ENCODE measurements at places on chromosomes 5 and 9.

GRCh38 chr5:135869276-135869675, 26.4 kb downstream of the IL9 start:
- no peak for DNase-seq

- DNase-seq, result no peak
Observed at GRCh38 chr9:122340161-122340560, 30.7 kb upstream of the PTGS1 start.

GRCh38 chr5:154368041-154368800, 77.6 kb upstream of the SAP30L start:
- DNase-seq, result no peak

GRCh38 chr5:41892031-41892430, 12.1 kb upstream of the RIMOC1 start:
- DNase-seq, result no peak

DNA sequence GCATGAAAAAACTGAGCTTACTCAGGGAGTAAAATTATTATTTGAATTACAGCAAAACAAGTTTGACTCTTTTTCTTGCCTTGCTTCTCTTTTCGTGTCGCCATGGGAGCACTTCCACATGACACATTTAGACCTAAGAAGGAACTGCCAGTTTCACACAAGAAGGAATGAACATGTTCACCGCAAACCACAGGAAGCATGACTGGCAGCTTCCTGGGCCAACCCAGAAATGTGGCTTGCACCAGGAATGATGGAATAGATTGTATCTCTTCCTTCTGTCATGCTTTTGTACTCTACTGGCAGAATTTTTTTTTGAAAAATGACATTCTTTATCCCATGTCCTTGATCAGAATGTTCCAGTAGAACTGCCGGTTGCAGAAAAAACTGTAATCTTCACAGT, 32.9 kb upstream of the MAN2A1 start:
- DNase-seq, result no peak

- no peak for DNase-seq
Observed at GRCh38 chr5:106600803-106601202, 1069.9 kb downstream of the EFNA5 start.

DNA sequence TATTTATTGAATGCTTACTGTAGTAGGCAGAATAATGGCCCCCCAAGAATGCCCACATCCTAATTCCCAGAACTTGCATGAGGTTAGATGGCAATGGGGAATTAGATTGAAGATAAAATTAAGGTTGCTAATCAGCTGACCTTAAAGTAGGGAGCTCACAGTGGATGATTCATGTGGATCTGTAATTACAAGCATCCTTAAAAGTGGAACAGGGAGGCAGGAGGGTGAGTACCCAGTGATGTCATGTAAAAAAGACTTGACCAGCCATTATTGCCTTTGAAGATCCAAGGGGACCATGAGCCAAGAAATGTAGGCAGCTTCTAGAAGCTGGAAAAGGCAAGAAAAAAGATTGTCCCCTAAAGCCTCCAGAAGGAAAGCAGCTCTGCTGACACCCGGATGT, 71.4 kb downstream of the GABBR2 start:
- no peak for DNase-seq

DNA sequence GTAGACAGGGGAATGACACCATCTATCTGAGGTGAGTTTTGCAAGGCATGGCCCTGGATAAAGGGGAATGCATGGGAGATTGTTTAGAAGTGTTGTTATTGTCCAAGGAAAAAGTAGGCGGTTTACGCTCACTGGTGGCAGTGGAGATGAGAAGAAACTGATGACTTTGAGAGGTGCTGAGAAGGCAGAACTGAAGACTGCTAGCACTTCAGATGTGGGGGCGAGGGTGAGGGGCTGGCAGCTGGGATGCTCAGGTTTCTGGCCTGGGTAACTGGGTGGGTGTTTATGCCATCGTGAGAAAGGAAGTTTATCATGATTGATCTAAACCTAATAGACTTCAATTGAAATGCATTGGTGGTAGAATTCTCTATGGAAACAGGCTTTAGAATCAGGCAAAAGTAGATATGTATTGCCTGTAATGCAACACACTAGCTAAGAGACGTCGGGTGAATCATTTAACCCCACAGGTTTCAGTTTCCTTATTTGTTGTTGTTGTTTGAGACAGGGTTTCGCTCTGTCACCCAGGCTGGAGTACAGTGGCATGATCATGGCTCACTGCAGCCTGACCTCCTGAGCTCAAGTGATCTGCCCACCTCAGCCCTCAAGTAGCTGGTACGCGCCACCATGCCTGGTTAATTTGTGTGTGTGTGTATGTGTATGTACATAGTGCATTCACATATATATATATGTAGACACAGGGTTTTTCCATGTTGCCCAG, 123.5 kb downstream of the SLC24A2 start:
- no peak for DNase-seq

DNA sequence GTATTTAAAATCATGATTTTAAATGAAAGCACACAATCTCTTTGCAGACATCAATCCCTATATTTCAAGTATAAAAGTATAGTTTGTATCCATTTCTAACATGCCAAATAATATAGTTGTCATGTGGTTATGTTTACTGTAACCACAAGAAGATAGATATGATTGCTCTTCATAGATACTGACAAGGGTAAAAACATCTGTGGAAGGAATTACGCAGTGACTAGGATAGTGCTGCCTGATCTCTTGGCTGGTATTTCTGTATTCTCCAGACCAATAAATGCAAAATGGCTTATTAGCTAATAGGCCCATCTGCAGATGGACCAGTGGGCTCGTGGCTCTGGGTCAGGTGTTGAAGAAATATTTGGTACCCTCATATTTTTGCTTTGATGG, 34.9 kb upstream of the FBN2 start:
- DNase-seq, result no peak

DNA sequence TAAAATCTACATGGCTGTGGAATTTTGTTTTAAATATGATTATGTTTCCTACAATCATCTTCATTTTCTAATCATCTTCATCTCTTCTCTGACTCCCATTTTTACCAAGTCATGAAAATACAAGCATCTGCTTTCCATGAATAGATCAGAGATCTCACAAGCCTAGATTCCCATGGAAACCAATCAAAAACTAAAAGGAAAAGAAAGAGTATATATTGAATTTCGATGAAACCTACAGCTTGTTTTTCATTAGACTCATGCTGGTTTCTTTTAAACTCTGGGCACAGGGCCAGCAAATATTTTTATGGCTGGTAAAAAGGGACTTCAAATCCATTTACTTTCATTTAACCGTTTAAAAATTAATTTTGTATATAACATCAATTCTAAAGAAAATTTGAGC, 51.2 kb downstream of the INVS start:
- no peak for DNase-seq

- no peak for DNase-seq
Observed at GRCh38 chr5:169650701-169651331, 13.7 kb downstream of the DOCK2 start.

- no peak for DNase-seq
Observed at GRCh38 chr5:59065554-59065953, 482.7 kb downstream of the RAB3C start.

- no peak for DNase-seq
Observed at GRCh38 chr9:85554349-85554748, 187.4 kb downstream of the AGTPBP1 start.

- no peak for DNase-seq
Observed at GRCh38 chr5:172846249-172846648, 12.2 kb downstream of the ERGIC1 start.

GRCh38 chr9:88874391-88874790, 116.9 kb upstream of the S1PR3 start:
- no peak for DNase-seq

- no peak for DNase-seq
Observed at GRCh38 chr5:2156358-2157059, 273.8 kb upstream of the IRX4 start.

DNA sequence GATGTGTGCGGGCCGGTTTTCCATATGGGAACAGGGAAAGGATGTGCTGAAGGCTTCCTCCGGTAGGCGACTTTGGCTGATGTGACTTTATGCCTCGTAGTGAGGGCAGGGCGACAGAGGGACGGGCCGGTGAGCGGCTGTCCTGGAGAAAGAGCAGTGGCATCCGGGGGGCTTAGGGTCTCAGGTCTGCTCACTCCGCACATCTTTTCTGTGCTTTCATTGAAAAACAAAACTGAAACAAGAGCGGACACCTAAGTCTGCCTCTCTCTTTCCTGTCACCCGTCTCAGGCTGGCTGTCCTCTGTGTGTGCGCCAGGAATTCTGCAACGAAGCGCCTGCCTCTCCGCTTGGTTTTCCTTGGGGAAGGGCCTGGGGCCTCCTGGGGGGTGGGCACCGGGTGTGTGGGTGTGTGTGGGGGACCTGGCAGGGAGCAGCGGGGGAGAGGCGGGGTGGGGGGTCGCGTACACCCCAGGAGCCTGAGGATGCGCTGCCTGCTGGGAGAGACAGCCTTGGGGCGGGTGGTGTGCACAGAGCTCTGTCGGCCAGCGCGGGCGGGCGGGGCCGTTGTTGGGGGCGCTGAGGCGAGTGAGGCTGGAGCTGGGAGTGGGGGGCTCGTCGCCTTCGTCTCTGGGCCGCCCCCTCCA, 580 bp upstream of the PRRX2 start:
- no peak for DNase-seq

GRCh38 chr9:64773491-64773931, 511.5 kb downstream of the FOXD4L5 start:
- DNase-seq, result peak; percentile 27

DNA sequence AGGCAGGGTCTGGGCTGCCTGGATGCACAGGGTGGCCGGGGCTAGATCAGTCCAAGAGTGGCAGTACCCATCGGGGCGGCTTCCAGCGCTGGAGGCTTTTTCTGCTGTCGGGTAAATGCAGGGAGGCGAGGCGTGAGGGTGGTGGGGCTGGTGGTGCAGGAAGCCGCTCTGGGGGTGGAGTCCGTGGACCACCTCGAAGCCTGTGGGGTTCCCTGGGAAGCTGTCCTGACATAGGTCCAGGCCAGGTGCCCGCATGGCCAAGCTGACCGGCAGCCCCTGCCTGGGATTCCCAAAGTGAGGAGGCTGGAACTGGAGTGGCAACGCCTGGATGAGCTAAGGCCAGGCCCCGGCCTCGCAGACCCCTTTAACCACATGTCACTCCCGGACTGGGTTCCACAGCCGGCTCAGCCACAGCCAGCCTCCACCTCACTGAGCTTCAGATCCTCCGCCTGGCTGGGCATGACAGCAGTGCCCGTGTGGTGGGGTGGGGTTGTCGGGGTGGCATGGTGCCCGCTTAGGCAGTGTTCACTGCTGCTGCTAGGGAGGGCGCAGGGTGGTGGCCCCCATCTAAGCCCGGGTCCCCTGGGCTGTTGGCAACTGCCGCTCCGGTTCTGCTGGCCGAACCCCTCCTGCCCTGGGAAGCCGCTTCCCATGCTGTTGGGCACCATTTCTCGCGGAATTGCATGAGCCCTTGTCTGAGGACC, 1.4 kb upstream of the QRFP start:
- DNase-seq, result peak; percentile 60

GRCh38 chr5:107329850-107330249, 340.9 kb downstream of the EFNA5 start:
- no peak for DNase-seq

DNA sequence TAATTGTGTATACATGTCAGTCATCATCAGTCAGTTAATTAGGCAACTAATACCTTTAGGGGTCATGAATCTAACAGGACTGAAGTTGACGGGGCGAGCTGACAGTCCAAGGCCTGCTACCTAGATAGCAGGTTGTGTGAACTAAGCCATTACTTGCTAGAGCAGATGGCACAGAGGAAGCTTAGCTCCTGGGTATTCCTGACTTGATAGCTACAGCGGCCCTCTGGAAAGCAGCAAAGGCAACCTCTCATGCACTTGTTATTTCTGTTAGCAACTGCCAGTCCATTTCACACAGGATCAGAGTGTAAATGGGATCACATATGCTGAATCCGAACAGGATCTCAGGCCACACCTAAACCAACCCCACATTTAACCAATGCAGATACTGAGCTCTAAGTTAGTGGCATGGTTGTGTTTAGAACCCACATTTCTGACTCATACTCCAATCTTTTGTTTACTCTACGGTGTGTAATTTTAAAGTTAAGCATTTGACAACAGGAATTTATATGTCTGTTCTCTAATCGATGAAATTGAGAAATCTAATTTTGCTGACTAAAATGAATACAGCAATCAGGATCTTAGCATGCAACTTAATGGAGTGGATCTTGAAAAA, 521.3 kb upstream of the ZNF608 start:
- DNase-seq, result no peak

GRCh38 chr9:20714442-20715415, 30.7 kb downstream of the FOCAD start:
- DNase-seq, result no peak

DNA sequence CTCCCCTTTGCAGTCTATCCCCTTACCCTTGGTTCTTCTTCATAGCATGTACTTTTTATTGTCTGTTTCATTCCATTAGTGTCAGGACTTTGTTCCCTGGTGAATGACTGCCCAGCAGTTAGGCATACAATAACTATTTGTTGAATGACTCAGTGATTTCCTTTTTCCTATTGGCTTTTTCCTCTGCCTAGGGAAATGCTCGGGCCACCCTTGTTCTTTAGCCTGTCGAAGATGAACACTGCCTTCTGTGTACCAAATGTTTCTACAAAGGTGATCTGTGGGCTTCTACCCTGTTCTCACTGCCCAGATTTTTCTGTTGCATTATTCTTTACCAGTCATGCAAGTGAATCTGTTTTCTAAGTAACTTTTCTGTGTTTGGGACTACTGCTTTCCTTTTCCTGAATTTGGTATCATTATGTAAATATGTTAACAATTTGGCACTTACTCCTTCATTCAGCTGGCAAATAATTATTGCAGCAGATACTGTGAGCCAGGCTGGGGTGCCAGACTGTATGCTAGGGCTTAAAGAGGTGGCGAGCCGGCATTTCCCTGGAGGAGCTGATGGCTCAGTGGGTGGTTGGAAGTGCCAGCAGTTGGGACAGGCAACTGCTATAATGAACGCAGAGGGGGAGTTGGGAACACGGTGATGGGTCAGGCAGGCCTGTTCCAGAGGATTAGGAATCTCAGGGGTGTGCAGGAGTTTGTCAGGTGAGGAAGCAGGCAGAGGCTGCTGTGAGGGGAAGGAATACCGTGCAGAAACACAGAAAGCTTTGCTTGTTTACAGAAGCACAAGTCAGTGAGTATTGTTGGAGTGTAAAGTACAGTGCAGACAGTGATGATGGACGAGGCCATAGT, 30.6 kb downstream of the KDM4C start:
- DNase-seq, result no peak

GRCh38 chr5:94778732-94779131, 160.3 kb downstream of the SLF1 start:
- DNase-seq, result no peak

DNA sequence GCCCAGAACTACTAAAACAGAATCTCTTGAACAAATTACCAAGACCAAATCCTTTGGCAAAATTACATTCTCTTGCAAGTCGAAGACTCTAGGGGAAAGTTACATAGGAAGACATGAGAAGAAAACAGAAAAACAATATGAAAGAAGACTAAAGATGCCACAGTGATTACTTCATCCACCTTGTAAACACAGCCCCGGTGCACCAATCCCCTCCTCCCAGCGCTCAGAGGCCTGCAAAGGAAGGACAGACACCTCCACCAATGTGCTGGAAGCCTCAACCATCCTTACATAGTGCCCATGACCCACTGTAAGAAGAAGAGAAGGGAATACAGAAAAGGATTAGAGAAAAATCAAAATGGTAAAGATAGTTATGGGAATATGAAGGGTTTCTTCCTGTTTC, 218.5 kb downstream of the SPOCK1 start:
- no peak for DNase-seq

GRCh38 chr5:181255276-181255675, 5.7 kb downstream of the TRIM52 start:
- no peak for DNase-seq

Measured in upper lobe of right lung (tissue), 1 donor.